ENCODE measurements at places on chromosomes 1 and 21.

- no peak for DNase-seq
Measured at GRCh38 chr1:151001602-151002001, 5.1 kb downstream of the MINDY1 start.

DNA sequence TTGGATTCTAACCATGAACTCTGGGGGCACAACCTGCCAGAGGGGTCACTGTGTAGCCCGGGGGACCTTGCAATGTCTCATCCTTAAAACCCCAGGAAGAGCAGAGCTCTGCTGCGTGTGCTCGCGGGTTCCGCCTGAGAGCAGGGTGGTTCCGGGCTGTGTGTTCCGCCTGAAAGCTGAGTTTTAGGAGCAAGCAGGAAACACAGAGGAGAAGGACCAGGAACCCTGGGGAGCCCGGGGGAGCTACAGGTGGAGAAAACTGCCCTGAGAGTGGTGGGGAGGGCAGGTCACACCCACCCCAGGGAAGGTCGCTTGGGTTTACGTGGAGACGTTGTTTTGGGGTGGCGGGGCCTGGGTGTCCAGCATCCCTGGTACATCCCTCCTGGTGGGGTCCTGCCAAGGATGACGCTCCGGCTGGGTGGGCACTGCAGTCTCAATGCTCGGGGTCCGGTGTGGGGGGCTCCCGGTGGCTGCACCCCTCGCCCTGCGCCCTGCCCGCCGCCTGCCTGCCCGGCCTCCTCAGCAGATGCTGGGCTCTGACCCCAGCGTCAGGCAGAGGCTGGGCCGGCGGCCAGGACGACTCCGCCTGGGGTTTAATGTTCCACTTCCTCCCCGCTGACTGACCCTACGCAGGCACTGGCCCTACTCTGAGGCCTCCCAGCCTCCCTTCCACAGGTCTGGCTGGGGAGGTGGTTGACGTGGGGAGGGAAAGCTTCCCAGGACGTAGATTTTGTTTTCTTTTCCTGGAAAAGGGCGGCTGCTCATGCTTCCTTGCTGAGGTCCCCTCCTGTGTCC is 17.3 kb upstream of the C1orf159 start:
- no peak for DNase-seq

GRCh38 chr1:51280321-51280978 is 44.4 kb downstream of the RNF11 start:
- DNase-seq: no peak

DNA sequence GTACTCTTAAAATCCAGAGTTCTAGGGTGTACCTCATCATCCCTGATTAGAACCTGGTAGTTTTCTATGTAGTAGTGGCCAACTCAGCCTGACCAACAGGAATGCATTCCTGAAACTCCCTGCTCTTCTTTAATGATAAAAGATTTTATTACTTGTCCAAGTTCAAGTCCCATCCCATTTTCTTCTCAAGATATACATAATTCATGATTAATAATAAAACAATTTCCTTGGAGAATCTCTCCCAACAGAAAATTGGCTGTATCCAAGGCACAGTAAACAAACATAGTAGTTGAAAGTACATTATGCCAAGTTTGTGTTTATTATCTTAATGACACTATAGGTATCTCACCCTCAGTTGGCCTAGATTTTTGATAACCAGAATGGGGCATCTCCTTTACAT is 714.1 kb upstream of the ADAMTS5 start:
- DNase-seq: no peak

GRCh38 chr1:15207031-15207828 is 39.8 kb upstream of the FHAD1 start:
- no peak for DNase-seq

GRCh38 chr1:78143673-78144072 is 97.9 kb downstream of the GIPC2 start:
- no peak for DNase-seq

- no peak for DNase-seq
Measured at GRCh38 chr1:40107290-40107959, 10.4 kb upstream of the PPT1 start.

GRCh38 chr21:22890656-22891055 is 1892.4 kb downstream of the NCAM2 start:
- DNase-seq: no peak

DNA sequence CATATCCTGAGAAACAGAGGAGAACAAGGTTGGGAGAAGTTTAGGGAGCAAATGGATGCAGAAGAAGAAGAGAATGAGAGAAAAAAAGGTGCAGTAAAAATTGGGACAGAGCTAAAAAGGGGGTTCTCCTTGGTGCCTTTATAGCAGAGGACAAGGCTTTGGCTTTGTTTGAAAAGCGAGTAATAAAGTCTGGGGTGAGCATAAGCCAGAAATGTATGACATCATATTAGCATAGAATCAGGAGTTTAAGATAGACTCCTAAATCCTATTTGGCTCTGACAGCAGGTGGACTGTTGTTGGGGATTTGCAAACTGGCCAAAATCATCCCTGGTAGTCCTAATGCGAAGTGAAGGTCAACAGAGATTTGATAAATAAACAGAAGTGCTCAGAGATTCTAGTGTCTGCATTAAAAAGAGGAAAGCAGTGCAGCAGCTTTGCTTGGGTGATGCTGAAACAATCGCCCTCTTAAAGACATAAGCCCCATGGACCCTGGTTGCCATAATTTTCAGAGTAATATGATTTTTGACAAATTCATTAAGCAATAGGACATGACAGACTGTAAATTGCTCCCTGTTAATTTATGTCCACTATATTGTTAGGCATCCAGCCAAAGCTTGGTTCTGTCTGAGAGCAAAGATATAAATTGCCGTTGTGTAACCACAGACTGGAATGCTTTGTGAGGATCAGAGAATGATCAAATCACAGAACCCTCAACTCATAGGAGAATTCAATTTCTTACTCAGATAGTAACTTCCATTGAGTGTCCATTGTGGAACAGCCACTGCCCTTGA is 385.0 kb upstream of the NFIA start:
- DNase-seq: no peak

DNA sequence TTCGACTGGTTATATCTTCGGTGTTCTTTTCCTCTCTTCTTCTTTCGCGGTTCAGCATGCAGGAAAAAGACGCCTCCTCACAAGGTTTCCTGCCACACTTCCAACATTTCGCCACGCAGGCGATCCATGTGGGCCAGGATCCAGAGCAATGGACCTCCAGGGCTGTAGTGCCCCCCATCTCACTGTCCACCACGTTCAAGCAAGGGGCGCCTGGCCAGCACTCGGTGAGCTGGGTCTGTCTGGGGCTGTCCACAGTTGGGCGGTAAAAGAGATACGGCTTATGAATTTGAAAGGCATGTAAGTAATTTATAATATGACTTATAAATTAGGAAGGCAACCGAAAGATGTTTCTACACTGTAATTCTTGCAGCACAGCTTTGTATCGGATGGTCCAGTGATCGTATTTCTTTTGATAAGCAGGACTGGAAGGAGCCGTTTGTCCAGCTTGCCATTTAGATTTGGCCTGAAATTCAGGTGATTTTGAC is 334 bp downstream of the CTH start:
- DNase-seq: no peak

DNA sequence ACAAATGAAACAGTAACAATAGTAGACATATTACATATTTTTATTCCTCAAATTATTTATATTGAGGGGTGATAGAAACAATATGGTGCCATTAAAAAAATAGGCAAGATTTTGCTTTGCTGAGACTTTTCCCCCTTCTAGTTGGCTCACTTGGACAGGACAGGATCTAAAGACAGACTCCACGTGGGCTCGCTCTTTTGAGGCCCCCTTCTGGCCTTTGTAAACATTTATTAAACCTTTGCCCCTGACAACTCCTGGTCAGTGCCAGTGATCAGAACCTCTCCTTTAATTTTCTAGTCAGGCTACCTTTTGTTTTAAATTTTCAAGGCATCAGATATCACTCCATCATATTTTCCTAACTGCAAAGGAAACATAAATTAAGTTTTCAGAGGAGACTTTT is 49.7 kb upstream of the IFI44L start:
- DNase-seq: no peak

DNA sequence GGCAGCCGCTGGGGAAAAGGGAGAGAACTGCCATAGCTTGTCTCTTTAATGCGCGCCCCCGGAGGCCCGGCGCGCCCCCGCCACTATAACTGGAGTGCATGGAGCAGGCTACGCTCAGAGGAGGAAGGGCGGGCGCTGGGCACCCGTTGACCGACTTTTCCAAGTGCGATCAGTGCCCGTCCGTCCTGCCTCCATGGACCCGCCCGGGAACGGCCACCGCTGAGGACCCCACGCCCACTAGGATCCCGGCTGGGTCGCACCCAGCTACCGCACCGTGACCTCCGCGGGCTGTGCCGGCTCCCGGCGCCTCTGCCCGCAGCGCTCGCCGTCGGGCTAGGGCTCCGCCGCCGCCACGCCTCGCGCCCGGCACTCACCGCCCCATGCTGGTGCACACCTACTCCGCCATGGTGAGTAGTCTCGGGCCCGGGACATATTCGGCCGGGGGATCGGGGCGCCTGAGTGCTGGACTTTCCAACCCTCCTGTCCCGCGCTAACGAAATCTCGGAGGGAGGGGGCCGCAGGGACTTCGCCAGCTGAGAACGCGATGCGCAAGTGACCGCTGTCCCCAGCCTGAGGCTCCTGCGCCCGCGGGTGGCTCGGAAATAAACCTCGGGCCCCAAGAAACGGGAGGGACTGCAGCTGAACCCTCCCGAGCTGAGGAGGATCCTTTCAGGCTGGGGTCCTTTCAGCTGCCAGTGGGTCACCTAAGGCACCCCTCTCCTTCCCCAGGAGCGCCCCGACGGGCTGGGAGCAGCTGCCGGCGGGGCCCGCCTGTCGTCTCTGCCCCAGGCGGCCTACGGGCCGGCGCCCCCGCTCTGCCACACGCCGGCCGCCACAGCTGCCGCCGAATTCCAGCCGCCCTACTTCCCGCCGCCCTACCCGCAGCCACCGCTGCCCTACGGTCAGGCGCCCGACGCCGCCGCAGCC is at the start of gene TFAP2E:
TSS of gene TFAP2E (plus strand) at position 117 of the 927 bp plus-strand sequence. CDS start at position 381, 264 bp downstream.
- no peak for DNase-seq

- no peak for DNase-seq
Measured at GRCh38 chr1:244065063-244065793, 14.1 kb downstream of the ZBTB18 start.

DNA sequence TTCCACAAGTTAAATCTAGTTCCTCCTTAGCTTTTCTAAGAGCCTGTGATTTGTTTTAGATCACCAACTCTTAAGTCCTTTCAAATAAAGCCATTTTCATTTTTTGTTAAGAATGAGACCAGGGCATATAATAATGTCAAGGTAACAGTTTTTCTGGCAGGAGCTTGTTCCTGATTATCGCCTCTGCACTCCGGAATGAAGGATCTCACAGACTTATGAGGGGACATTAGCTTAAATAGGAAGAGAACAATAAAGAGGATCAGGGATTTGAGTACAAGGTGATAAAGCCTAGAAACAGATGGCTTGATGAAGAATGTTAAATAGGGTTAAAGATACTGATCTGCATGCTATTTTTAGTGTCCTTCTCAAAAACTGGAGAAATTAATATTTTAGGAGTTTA is 13.6 kb upstream of the OTUD7B start:
- no peak for DNase-seq
